NCI-H1417 (cell line): ENCODE measurements at places on chromosomes 2 and 18.

GRCh38 chr18:34633368-34633767, 76.7 kb upstream of the DTNA start:
- DNase-seq: no peak

DNA sequence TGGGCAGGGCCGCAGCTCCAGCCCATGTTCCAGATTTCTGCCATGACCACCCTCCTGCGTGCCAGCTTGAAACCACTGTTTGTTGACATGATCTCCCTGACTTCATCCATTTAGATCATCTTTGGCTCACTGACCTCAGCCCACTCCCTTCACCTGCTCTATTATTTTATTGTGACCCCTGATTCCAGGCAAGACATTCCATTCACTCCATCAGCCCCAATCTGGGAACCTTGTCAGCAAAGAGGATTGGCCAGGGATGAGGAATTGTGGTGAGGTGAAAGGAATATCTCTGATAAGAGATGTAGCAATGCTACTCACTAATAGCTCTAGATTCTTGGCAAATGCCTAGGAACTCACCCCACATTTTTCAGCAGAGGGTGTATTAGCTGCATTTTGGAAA, 174.2 kb downstream of the TMEM247 start:
- DNase-seq: no peak

DNA sequence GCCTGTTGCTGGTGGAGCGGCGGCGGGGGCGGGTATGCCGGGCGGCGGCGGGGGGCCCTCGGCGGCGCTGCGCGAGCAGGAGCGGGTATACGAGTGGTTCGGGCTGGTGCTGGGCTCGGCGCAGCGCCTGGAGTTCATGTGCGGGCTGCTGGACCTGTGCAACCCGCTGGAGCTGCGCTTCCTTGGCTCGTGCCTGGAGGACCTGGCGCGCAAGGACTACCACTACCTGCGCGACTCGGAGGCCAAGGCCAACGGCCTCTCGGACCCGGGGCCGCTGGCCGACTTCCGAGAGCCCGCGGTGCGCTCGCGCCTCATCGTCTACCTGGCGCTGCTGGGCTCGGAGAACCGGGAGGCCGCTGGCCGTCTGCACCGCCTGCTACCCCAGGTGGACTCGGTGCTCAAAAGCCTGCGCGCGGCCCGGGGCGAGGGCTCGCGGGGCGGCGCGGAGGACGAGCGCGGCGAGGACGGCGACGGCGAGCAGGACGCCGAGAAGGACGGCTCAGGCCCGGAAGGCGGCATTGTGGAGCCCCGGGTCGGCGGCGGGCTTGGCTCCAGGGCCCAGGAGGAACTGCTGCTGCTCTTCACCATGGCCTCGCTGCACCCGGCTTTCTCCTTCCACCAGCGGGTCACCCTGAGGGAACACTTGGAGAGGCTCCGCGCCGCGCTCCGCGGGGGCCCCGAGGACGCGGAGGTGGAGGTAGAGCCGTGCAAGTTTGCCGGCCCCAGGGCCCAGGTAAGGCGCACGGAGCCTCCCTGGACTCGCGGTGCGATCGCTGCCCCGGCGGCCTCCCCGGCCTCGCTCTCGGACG, 1.0 kb downstream of the ZCCHC2 start:
- peak; percentile 30 for DNase-seq

GRCh38 chr2:3636586-3637310, 21.3 kb upstream of the ALLC start:
- no peak for DNase-seq

DNA sequence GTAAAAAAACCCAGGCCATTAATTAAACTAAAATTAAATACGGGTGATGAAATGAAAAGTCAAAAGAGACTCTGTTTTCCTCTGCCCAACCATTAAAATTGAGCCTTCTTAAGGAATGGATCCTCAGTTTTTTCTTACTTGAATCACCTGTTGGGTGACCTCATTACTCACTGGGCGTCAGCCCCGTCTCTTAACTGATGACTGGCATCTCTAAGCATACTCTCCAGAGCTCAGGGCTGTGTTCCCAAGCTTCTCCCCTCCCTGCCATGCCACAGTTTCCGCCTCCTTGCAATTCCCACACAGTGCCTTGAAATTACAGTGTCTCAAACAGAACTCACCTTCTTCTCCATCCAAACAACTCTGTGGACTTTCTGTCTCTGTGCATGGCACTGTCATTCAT, 421.1 kb upstream of the CELF4 start:
- peak; percentile 28 for DNase-seq

GRCh38 chr2:110861616-110862260, 129.4 kb downstream of the ACOXL start:
- DNase-seq: no peak

DNA sequence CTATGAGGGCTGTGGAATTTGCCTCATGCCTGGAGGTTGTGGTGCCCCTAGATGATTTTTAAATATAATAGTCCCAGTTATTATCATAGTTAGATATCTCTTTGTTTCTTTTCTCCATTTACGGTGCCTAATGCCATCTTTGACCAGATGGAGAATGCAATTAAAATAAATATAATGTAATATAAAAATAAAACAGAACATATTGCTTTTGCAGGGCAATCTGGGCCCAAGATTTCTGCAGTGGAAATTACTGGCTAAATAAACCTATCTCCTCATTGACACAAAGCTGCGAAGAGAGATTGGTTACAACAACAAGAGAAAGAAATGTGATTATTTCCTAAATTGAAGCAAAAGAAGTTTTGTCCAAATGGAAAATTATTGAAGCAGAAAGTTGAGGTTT, 51.8 kb downstream of the CPO start:
- DNase-seq: no peak

DNA sequence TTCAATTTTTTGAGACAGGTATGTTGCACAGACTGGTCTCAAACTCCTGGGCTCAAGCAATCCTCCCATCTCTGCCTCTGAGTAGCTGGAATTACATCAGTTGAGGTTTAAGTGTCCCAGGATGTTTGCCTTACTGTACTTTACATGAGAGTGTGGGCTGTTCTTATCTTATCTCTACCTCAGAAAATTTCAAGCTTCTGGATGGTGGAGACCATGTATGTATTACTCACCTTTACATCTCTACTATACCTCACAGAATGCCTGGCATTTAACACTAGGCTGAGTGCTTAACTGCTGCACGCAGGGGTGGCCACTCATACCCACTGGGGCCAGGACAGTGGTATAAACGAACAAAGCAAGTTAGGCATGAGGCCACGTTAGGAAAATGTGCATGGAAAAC, 272.0 kb upstream of the RAB12 start:
- no peak for DNase-seq

DNA sequence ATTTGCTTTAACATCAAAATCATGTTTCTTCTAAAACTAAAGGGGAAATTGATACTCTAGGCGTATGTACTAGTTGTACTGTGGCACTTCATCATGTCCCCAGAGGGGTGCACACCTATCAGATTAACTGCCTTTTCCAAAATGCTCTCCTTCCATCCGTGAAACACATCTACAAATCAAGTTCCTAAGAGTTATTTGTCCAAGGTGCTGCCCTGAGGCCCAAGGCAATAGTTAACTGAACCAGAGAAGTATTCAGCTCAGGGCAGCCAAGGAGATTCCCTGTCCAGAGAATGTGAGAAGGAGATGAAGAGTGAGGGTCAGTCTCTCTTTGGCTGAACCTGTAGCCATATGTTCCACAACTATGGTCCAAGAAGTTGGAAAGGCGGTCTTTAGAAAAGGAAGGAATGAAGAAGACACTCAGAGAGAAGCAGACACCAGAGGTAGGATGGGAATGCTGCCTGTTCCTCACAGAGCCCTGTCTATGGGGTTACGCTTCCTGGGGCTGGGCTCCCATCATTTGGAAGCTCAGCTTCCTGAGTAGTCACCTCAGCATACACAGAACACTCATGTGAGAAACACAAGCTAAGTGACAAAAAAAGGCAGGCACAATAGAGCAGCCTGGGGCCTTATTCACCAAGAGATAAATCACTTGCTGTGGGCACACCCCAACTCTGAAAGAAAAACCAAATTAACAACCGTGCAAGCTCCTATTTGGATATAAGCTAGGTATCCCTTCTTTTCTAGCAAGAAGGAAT, 55.6 kb downstream of the ANKRD44 start:
- peak; percentile 5 for DNase-seq

- DNase-seq: no peak
Observed at GRCh38 chr2:181330286-181330685, 126.9 kb upstream of the ITGA4 start.

DNA sequence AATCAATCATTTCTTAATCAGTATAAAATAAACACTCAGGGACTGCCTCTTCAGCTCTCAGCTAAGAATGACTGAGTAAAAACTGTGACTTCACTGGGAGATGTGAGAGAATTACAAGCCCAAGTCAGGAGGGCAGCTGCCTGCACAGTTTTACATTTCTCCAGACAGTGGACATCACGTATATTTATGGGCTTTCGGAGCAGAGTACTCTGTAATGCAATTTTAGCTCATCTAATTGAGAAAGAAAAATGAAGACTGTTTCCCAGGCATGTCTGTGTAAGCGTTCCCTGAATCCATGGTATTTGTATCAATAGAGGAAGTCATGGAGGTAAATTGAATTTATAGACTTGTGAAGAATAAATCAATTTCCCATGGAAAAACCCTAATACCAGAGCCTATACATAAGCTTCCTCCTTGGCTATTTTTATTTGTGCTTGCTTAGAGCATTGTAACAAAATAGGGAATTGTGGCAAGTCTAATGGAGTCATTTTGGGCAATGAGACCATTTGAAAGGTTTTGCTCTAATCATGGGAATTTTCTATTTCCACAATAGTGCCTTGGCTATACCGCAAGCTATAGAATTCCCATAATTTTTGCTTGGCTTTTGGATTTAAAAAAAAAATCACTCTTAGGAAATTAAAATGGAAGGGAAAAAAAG, 87.2 kb downstream of the SLC5A7 start:
- DNase-seq: no peak

DNA sequence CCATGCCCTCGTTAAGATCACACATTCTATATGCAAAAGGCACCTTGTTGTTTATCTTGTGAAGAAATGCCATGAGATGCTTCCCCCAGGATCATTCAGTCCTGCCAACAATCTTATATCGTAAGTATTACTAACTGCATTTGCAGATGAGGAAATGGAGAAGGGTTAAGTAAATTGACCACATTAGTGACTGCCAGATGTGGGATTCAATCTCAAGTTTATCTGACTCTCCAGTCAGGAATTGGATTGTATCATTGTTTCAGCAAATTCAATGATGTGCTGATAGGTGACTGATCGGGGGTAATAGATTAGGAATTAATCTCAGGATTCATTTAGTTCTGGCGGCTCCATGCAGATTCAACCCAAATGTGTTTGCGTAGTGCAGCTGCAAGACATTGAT, 106.2 kb downstream of the CNTNAP5 start:
- no peak for DNase-seq

DNA sequence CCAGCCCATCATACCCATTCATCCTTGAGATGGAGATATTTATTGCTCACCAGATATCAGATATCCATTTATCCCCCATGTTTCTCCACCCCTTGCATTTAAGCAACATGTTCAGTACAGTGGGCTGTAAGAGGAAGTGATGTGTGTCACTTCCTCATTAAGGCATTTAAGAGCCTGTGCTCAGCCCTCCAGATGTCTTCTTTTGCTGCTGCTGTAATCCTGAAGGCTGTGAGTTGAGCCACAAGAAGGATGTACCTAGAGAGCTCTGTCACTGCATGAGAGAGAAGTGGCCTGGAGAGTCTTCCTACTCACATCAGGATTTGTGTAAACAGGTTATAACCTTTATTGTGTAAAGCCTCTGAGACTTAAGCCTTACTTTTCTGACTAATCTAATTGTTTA, 151.8 kb upstream of the UNC80 start:
- DNase-seq: no peak

- DNase-seq: no peak
Observed at GRCh38 chr2:189799531-189799930, 15.3 kb downstream of the PMS1 start.

GRCh38 chr2:241675885-241676284, 10.7 kb downstream of the DTYMK start:
- DNase-seq: no peak

DNA sequence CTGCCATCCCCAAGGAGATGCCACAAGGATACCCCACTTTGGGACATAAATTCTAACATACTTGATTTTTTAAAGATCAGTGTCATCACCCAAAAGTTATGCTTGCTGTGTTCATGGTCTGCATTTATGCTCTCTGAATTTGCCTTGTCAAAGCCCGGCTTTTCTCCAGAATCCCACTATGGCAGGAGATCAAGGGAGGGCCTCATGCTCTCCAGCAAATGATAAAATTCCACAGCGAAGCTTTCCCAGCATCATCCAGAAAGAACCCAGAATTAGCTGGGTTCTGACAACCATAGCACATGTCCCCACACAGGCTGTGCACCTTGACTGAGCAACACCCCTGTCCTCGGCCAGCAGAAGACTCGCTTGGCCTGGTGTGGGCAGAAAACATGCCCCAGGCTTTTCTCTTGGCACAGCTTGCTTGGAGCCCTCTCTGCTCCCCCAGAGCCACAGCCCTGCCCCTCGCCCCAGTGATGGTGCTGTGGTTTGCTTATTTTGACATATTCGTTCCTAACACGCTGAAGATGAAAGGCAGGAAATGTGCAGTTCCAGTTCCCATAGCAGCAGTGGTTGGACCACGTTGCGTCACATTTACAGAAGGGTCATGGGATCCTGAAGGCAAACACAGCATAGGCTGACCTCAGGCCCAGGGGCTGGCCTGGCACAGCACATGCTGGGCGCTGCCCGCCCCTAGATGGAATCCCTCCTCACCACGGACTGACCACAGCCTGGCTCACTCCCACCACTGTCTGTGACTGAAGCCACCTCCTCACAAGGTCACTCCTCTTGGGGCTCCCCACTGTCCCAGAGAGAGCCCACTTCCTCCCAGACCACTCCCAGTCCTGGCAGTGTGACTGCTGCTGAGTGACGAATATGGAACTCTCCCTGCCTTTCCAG, 14.1 kb upstream of the CHRNA1 start:
- no peak for DNase-seq

DNA sequence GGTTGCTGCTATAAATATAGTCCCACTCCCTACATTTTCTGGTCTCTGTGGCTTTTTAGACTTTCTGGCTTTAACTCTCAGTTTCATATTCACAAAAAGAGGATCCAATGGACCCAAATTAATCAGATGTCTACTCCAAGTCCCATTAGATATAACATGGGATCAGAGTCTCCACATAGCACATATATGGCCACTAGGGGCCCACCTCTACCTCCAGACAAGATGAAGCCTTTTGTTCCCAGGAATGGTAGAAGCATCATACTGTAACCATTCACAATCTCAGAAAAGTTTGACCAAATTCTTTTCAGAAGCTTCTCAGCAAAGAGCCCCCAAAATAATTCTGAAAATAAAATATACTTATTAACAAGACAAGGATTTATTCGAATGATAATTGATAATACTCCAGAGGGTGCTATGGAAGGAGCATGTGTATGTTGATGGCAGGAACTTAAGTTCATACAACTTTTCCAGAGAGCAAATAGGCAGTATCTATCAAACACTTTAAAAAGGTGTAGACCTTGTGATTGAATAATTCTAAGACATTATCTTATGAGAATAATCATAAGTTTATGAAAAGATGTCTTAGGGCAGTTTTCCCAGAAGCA, 382.3 kb upstream of the CRIM1 start:
- no peak for DNase-seq

DNA sequence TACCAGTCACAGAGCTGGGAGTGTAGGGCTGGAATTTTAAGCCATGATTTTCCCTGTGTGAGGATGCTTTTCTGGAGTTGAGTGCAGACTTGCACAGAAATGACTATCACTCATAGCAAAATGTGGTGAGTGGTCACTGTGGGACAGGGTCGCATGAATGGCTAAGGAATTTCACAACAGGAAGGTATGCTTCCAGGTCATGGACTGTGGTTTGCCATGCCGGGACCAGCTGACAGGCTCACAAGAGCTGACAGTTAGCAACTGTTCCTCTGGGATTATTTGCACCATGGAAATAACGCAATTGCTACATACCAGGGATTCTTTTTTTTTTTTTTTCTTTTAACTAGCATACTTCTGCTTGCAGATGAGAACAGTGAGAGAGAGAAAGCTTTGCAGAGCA, 3.8 kb upstream of the UXS1 start:
- no peak for DNase-seq
